Stimulated activated CD4-positive, alpha-beta T cell treated with anti-CD3 and anti-CD28 coated beads, Interleukin-15, amount 100 ng/mL, for 24 hours (primary cell): ENCODE measurements at places on chromosomes 13 and 19.

DNA sequence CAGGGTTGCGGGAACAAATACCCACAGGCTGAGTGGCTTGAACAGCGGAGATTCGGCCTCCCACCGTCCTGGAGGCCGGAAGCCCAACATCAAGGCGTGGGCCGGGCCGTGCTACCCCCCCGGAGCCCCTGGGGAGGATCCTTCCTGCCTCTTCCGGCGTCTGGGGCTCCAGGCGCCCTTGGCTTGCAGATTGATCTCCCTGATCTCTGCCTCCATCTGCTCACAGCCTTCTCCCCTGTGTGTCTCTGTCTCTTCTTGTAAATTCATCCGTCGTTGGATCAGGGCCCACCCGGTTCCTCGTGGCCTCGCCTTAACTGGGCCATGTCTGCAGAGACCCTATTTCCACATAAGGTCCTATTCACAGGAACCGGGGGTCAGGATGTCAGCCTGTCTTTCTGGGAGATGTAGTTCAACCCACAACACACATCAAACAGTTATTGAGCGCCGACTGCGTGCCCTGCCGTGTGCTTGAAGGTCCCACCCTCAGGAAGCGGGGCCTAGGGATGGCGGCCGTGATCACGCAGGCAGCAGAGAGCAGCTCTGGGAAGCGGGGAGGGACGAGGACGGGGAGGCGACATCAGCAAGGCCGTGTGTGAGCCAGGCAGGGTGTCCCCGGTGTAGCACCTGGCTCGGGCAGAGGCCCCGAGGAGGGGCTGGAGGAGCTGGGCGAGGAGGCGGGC, 21.3 kb downstream of the HCN2 start:
- DNase-seq = peak; percentile 74

DNA sequence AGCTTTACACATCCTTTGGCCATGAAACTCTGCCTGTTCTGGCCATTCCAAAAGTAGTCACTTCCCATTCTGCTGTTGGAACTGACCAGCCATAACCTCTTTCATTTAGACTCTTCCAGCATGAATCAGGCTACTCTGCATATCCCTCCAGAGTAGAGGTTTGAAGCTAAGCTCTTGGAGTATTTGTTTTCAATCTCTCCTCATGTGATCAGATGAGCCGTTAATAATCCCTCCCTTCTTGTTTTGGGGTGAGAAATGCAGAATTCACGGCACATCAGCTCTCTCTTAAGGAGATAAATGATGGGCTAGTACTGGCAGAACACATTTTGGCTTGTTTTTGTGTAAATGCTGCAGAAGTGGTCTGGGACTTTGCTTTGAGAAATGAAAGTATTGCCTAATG, 519.9 kb downstream of the PCDH17 start:
- no peak for DNase-seq

GRCh38 chr13:109654341-109655205, 131.8 kb downstream of the IRS2 start:
- no peak for DNase-seq

DNA sequence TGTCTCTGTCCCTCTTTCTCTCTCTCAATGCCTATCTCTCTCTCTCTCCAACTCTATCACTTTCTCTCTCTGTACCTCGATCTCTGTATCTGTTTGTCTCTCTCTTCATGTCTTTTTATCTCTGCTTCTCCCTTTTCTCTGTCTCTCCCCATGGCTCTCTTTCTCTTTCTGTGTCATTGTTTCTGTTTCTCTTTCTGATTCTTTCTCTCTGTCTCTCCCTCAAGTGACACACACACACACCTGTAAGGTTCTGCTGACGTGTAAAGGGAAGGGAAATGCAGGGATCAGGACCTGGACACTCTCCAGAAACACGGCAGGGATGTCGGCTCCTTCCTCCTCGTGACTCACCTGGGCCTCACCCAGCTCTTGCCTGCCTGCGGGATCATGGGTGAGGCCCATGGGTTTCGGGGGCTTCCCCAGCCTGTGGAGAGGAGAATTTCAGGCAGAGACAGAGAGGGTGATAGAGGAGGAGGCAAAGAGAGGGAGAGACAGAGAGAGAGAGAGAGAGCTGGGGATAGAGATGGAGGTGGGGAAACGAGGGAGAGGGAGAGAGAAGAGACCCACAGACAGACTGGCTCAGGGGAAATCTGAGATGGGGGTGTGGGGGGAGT, 5.4 kb upstream of the PLAUR start:
- DNase-seq = no peak

GRCh38 chr19:15717809-15718208, 10.0 kb upstream of the OR10H2 start:
- no peak for DNase-seq

- DNase-seq = no peak
Observed at GRCh38 chr13:110503037-110503901, 58.3 kb downstream of the RAB20 start.

DNA sequence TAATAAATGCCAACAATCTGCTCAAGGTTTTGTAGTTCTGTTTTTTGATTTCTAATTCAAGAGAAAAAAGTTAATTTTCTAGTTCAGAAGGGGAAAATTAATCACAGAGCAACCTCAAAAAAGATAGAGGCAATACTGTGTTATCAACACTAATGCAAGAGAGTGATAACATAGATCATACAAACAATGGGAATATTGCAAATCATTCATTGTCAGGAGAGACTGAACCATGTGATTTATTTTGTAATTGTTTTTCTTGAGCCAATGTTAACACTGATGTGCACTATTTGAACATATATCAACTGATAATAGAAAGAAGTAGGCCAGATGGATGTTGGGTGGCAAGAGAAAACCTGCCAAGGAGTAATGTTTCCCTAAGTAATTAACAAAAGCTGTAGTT, 19.9 kb downstream of the PCDH9 start:
- no peak for DNase-seq

- no peak for DNase-seq
Observed at GRCh38 chr19:7682175-7682855, 1.7 kb downstream of the TRAPPC5 start.

- DNase-seq = peak; percentile 81
Observed at GRCh38 chr19:46784262-46785053, 3.9 kb downstream of the SLC1A5 start.
